ENCODE measurements at places on chromosomes 4 and X.

DNA sequence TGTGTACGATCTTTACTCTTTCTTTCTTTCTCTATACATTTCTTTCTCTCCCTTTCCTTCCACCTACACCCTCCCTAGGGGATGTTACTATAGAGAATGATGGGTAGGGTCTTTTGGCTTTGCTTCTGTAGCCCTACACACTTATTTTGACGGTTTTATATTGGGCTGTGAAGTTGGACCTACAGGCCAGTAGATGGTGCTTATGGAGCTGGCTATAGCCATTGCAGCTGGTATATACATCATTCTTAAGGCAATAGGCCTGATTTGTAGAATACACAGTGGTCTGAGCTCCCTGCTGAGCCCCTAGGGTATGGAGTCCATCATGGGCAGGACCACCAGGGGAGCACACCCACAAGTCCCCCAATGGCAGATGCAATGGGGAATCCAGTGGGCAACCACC, 1869.7 kb downstream of the STIM2 start:
- no peak for DNase-seq

DNA sequence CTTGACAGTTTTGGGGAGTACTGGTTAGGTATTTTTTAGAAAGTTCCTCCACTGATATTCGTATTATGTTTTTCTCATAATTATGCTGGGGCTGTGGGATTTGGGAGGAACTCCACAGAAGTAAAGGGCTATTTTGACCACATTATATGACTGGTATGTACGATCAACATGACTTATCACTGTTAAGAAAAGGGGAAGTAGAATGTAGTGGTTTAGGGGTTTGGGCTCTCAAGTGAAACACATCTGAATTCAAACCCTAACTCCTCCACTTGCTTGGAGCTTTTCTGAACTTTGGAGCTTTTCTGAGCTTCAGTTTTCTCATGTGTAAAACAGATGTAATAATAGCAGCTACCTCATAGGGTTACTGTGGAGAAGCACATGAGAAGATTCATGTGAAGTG, 96.4 kb upstream of the C1GALT1C1 start:
- peak; percentile 73 for DNase-seq

GRCh38 chr4:123361195-123361861, 35.3 kb upstream of the SPRY1 start:
- no peak for DNase-seq

DNA sequence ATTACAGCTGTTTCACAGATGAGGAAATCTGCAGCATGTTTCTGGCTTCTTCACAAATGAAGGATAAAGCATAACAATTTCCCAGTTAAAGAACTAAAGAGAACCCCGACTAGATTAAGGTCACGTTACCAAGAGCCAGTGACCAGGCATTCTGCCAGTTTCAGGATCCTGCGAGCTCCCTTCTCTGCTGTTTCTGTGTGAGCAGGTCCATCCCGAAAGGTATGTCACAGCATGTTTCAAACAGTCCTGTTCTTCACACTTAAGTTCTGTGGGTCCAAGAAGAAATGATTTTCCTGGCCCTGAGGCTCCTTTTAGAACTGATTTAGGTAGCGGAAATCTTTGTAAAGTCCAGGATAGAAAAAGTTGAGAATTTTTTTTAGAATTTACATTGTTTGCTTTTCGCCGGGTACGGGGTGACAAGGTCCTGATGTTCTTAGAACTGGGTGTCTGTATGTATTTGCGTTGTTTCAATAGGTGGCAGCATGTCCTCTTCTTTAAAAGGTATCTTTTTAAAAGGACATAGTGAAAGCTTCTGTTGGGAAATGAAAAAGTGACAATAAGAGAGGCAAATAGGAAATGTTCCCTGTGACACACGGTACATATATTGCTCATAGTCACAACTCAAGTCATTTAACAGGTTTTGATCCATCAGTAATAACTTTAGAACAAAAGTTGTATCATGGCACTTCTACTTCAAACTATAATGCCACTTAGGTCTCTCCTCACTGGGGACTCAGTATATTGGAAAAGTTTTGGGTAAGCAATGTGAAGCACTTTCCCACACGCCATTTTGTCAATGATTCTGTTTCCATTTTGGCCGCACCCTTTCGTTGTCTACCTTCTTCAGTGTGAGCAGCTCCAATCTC, 18.4 kb downstream of the IL21 start:
- DNase-seq, result no peak

GRCh38 chr4:7937006-7937405, 2.7 kb downstream of the AFAP1 start:
- no peak for DNase-seq

GRCh38 chrX:34130501-34130900, 1.6 kb downstream of the FAM47A start:
- no peak for DNase-seq

GRCh38 chrX:119605464-119606279, 552 bp downstream of the NKRF start:
- DNase-seq, result no peak

Measured in GM12878 (cell line).